ENCODE measurements at places on chromosomes 2 and 18.

DNA sequence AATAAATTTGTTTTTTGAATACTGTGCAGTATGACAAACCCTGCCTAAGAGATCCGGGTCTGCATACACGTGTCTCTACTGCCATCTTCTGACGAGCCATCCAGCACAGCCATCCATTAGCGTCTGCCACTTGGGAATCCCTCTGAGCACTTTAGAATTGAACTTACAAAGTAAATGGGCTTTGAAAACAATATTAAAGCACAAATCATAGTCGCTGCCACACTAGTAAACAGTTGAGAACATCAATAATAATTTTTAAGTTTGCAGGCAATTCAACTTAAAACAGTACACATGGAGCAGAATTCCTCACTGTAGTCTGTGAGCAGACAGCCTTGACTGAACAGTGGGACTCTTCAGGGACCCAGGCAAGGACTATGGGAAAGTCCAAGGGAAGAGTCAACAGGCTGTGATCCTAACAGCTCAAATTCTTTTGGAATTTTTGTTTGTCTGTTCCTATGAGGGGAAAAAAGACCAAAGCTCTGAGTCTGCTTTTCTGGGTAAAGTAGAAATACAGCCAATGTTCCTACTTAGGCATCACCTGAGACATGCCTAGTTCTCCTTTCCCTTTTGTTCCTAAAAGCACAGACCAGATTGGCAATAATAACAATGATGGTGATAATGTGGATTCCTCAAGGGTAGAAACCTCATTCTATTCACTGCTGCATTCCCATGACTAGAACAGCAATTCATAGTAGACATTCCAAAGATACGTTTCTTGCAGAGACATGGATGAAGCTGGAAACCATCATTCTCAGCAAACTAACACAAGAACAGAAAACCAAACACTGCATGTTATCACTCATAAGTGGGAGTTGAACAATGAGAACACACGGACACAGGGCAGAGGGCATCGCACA is 92.9 kb downstream of the MREG start:
- DNase-seq = peak; percentile 65

- DNase-seq = no peak
These were observed 17.9 kb upstream of the ARHGEF4 start for GRCh38 chr2:130818809-130819208.

- DNase-seq = no peak
These were observed 138.5 kb downstream of the ARHGAP28 start for GRCh38 chr18:6868033-6868432.

DNA sequence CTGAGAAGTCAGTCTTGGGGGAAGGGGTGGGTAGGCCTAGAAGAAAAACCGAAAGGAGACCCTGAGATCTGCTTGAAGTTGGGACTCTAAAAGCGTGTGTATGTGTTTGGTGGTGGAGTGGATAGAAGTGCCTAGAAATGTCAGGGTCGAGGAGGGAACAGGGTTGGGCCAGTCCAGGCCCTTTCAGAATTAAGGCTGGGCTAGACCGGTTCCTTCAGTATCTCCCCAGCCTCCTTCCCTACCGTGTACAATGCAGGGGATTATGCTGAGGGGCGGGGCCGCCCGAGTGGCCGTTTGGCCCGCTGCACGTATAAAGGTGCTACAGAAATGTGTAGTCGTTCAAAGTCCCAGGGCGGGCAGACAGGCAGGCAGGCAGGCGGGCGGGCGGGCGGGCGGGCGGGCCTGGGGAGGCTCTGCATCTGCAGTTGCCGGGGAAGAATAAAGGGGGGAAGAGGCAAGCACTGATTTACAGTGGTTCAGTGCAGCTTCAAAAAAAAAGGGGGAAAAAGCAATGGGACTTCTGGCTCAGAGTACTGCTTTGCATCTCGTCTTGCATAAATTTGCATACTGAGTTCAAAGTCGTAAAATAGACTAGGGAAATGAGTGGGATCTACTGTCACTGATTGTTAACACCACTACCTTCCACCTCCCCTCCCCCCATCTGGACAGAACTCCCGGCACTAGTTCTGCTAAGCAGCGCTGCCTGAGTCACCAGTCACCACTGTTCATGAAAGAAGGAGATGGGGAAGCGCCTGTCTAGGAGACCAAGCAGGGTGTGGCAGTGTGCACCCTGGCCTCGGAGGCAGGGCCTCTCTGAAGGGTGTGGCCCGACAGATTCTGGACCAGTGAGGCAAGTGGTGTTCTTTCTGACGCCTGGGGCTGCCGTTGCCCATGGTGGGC is 3.6 kb downstream of the IGFBP2 start:
- no peak for DNase-seq

GRCh38 chr2:224570328-224570993 is 14.7 kb downstream of the CUL3 start:
- no peak for DNase-seq

- no peak for DNase-seq
These were observed 105.9 kb upstream of the CREB1 start for GRCh38 chr2:207423886-207424285.

- no peak for DNase-seq
These were observed 1047.2 kb upstream of the PIK3C3 start for GRCh38 chr18:40907842-40908241.

DNA sequence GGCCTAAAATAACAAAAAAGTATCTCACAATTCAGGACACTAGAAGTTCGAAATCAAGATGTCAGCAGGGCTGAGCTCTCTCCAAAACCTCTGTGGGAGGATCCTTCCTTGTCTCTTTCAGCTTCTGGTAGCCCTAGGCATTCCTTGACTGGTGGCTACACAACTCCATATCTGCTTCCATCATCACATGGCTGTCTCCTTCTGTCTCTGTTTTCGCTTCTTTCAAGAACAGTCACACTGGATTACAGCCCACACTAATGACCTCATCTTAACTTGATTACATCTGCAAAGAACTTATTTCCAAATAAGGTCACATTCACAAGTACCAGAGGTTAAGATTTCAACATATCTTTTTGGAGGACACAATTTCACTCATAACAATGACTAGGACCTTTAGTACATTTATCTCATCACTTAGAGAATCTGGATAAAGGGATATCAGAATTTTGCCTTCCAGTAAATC is 275.2 kb downstream of the IRS1 start:
- DNase-seq = no peak

GRCh38 chr2:237885931-237886684 is 26.7 kb downstream of the RAMP1 start:
- DNase-seq = no peak

DNA sequence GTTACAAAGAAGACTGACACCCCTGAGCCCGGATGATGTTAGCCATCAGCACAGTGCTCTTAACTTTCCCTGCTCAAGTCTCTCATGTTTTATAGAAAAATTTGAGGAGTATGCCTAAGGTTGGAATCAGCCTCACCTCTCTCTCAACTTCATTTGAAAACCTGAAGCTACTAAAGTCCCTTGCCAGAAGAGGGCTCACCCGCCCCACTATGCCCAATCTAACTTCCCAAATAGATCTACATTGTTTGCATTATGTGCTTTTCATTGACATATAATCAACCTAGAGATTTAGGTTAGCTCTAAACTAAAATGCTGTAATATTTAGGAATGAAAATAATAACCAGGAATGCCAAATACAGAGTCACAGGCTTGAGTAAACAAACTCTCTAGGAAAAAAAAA is 305.4 kb downstream of the NCKAP5 start:
- no peak for DNase-seq

DNA sequence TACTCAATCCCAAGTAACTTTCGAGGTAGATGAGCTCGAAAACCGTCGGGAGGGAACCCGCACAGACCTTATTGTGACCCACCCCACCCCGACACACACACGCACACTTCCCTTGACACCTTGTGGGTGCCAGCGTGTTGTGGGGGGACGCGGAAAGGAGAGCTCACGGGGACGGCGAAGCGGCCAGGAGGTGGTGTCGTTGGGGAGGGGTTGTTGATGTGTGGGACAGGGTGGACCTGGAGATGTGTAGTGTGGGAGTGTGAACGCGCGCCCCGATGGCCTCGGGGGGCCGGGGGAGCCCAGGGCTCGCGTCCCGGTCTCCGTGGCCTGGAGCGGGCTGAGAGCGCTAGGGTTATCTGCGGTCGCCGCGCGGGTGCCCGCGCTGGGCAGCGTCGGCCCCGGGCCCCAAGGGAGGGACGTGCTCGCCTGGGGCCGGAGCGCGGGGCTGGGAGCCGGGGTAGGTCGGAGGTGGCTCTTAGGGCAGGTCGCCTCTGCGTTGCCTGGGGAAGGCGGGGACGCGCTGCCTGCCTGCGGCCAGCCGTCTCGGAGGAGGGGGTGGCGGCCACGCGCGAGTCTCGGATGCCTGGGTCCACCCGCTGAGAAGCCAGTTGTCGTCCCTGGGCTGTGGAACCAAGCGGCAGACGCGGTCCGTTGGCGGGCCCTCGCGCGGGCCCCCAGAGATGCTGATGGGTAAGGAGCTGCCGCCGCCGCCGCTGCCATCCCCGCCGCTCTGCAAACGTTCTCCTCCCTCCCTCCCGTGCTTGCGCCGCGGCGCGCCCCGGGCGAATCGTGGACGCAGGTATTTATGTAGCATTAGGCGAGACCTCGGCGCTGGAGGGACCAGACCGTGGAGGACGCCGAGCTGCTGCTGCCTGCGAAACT is 1.6 kb downstream of the KLHL29 start:
- DNase-seq = peak; percentile 41

GRCh38 chr18:28161608-28162599 is 15.0 kb downstream of the CDH2 start:
- no peak for DNase-seq

- DNase-seq = no peak
These were observed 748 bp downstream of the FMNL2 start for GRCh38 chr2:152335726-152336118.

GRCh38 chr18:44838971-44839666 is 158.4 kb downstream of the SETBP1 start:
- DNase-seq = peak; percentile 63

- no peak for DNase-seq
These were observed 54.5 kb upstream of the GPR45 start for GRCh38 chr2:105186967-105187498.

GRCh38 chr2:9984217-9984739 is 32.8 kb downstream of the GRHL1 start:
- peak; percentile 27 for DNase-seq

- no peak for DNase-seq
These were observed 469.6 kb upstream of the CELF4 start for GRCh38 chr18:38035193-38035592.

GRCh38 chr2:31397094-31397493 is 17.4 kb downstream of the XDH start:
- no peak for DNase-seq

- no peak for DNase-seq
These were observed 19.4 kb downstream of the KCNIP3 start for GRCh38 chr2:95316466-95317122.

- no peak for DNase-seq
These were observed 57.1 kb upstream of the RNF152 start for GRCh38 chr18:61949946-61950345.

GRCh38 chr2:3588084-3588483 is 6.8 kb upstream of the COLEC11 start:
- no peak for DNase-seq

- DNase-seq = no peak
These were observed 54.0 kb upstream of the IMP4 start for GRCh38 chr2:130288467-130289403.

- no peak for DNase-seq
These were observed 891.9 kb upstream of the LRRTM1 start for GRCh38 chr2:81196383-81196851.

DNA sequence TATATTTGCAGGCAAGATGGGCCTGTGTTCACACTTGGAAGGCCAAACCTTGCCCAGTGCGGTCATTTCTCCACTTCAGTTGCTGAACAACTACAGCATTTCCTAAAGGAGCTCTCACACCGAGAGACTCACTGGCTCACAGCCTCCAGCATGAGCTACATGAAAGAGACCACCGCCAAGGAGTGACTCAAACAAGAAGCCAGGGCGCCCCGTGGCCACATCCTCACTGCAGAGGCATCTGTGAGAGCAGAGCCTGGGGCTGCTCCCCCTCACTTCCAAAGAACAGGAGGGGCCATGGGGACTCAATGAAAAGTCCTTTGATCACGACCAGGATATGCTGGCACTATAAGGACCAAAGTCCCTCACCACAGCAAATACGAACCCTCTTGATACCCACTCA is 50.0 kb downstream of the TMEM163 start:
- peak; percentile 85 for DNase-seq

GRCh38 chr2:189618197-189618596 is 37.6 kb upstream of the SLC40A1 start:
- DNase-seq = no peak

GRCh38 chr2:225479386-225479785 is 79.9 kb downstream of the NYAP2 start:
- DNase-seq = no peak

DNA sequence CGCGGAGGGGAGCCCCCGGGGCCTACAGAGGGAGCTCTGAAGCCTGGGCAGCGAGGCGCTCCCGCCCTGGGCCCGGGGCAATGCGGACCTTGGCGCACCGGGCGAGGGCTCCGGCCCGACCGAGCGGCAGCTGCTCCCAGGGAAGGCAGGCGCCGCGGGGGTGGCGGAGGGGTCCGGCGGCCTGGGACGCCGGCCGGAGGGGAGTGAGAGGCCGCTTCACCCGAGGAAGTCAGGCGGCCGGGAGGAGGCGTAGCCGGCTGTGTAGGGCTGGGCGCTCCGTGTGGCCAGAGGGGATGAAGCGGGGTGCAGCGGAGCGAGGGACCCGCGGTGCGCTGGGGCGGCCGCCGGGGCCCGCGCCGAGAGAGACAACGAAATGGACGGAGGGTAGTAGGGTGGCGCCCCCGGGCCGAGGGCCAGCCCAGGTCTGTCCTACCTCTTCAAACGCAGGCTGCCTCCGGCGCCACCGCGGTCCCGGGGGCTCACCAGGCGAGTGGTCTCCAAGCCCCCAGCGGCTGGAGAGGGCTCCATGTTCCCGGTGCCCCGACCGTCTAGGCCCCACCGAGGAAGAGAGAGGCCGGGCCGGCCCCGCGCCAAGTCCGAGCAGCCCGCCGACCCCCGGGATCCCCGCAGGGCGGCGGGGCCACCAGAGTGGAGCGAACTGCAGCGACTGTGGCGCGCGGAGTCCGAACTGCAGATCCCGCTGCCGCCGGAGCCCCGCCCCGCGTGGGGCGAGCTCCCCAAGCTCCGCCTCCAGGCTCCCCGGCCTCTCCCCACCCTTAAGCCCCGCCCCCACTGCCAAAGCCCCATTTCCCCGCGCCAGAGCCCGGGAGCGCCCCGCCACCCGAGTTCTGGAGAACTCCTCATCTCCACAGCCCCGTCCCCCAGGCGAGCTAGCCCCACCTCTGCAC is at the start of gene SLC30A3:
Gene SLC30A3 (minus strand): TSS at position 669 of the 908 bp plus-strand sequence. CDS start 141 bp downstream, at position 528.
- DNase-seq = peak; percentile 87

DNA sequence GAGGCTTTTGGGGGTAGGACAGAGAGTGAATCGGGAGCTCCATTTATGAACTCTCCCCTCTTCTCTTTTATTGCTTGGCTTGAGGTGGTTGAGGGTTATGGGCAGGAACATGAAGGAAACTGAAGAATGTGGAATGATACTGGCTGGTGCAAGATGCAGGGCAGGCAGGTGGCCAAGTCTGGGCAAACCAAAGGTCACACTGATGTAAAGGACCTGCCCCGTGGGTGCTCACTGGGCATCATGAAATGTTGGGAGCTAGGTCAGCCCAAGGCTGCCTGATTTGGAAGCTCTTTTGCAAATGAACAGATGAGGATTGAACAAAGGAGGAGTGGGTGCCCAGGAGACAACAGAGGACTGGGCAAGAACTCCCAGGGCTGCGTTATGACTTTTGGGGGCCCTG is 328.9 kb downstream of the CLIP4 start:
- no peak for DNase-seq

- no peak for DNase-seq
These were observed 98.5 kb downstream of the MRPS9 start for GRCh38 chr2:105136394-105136793.

Data from CD4-positive, alpha-beta T cell treated with Interleukin-17A for 4 hours (primary cell).